ENCODE measurements at places on chromosomes 3 and 15. TPM values are rescaled to one million over a fixed set of nuclear protein-coding genes. Genes with fewer than 3 reads are reported as not detected.

Gene CA12
- 1.3 TPM for total RNA-seq

Gene NR1I2
- not detected for total RNA-seq

Gene CHRD
- total RNA-seq: 5.6 TPM

Gene GOLGA8N
- 0.50 TPM for total RNA-seq

Gene SERPINI2
- not detected for total RNA-seq

Gene KIF23
- total RNA-seq: 103 TPM

Gene CSPG4
- total RNA-seq: 132 TPM

Gene GP9
- not detected for total RNA-seq

Gene TEX264
- 75.5 TPM for total RNA-seq

Gene ALS2CL
- 5.4 TPM for total RNA-seq

Gene RPL39L
- total RNA-seq: 154 TPM

DNA sequence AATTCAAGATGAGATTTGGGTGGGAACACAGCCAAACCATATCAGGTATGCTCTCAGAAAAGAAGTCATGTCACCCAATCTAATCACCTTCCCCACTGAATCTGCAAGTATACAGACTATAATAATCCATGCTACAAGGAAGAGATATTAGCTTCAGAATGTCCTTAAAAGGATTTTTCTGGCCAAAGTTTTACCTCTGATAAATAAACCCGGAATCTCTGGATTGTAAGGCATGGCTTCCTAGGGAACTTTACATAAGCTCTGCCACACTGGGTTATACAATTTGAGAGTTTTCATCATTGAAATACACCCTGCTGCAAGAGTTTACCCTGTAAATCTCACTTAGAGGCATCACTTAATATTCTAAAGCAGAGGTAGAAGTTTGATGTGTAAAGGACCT is 330.5 kb upstream of the KCNMB2 start:
- DNase-seq: no peak

DNA sequence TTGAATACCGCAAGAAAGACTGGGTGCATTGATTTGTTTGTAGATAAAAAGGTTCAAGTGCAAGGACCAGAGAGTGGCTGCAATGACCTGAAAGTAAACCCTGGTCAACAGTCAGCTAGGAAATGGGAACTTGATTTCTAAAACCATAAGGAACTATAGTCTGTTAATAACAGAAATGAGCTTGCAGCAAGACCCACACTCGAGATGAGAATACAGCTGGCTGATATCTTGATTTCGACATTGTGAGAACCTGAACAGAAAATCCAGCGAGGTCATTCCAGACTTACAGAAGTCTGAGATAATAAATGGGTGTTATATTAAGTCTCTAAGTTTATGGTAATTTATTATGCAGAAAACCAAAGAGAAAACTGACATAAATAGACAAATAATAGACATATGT is 177.3 kb downstream of the NFKBIZ start:
- no peak for DNase-seq

GRCh38 chr3:173128633-173129032 is 12.4 kb downstream of the SPATA16 start:
- no peak for DNase-seq

- DNase-seq: no peak
Measured at GRCh38 chr3:124895756-124896155, 8.6 kb upstream of the ITGB5 start.

DNA sequence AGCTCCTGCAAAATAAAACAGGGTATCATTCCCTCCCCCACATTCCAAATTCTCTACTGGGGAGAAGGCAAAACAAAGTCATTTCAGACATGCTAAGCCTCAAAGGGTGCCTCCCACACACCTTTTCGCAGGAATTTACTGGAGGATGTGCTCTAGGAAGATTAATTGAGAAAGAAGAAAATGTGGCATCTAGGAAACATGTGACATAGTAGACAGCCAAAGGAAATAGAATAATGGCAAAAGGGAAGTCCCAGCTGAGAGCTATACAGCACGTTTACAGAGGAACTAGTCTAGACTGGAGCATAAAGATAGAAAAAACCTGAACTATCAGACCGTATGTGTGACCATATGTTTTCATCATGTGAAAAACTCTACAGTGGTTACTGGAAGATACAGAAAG is 58.8 kb upstream of the MELTF start:
- no peak for DNase-seq

GRCh38 chr3:122799322-122799721 is 4.5 kb downstream of the SLC49A4 start:
- no peak for DNase-seq

DNA sequence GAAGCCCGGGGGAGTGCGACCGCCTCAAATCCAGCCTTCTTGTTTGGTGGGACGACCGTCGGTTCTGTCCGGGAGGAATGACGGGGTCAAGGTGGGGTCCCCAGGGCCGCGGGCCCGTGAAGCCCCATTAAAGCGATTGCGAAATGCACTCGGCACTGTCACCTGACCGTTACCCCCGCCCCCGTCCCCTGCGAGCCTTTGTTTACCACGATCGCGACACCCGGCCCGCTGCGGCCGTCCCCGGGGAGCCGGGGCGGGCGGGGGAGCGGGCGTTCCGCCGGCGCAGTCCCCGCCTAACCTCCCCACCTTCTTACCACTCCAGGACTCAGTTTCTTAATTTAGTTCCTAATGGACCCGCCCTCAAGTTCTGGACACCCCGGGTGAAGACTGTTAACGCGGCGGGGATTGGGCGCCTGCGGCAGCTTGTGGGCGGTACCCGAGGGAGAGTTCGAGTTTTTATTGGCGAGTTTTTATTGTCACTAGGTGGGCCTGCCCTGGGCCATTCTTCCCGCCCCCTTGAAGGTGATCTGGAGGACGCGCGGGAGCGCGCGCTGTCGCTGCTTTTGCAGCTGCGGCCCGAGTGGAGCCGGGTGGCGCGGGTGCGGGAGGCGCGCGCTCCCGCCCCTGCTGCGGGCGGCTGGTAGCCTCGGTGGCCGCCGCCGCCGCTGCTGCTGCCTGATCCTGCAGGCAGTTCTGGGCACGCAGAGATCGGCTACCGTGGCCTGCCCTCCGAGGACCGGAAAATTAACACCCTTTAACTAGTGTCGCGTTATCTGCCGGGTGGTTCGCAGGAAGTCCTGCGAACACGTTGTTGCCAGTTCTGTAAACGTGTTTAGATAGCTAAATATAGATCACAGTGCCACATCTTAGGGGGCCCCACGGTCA is 1.0 kb downstream of the KLHL24 start:
- DNase-seq: peak; percentile 95

- no peak for DNase-seq
Measured at GRCh38 chr3:16132190-16132589, 42.3 kb upstream of the GALNT15 start.

GRCh38 chr3:151446002-151446340 is 14.9 kb downstream of the IGSF10 start:
- no peak for DNase-seq

- DNase-seq: peak; percentile 84
Measured at GRCh38 chr3:31288641-31289100, 244.1 kb upstream of the STT3B start.

- no peak for DNase-seq
Measured at GRCh38 chr3:190125436-190126068, 4.9 kb upstream of the P3H2 start.

DNA sequence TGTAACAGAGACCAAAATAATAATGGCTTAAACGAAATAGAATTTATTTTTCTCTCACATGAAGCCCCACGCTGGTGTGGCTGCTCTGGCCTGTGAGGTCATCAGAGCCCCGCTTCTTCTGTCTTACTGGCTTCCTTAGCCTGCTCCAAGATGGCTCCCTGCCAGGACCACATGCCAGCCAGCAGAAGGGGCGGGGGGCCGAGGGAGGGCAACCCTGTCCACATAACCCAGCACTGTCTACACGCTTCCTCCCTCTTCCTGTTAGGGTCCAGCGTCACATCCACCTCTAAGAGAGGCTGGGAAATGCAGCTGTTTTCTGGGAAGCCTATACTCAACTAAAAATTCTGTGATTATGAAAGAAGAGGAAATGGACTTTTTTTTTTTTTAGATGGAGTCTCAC is 107.9 kb upstream of the DLG1 start:
- peak; percentile 41 for DNase-seq

DNA sequence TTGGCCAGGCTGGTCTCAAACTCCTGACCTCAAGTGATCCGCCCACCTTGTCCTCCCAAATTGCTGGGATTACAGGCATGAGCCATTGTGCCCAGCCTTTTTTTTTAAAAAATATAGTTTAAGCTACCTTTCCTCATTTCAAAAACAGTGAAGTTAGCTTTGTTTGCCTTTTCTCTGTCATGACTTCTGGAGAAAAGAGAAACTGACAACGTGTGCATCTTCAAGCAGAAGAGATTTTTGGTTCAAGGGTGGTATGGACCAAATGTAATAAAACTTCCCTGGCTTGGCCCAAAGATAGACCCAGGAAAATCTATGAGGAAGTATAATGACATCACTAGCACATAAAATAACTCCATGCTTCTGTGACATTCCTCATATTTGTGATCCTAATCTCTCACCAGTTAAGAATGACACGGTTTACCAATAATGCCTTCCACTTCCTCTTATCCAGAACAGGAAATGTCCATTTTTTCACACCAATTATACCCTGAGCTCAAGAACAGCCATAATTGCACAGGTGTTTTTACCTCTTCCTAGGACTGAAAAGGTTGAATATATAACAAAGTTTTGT is 781.2 kb upstream of the NR2F2 start:
- DNase-seq: no peak

DNA sequence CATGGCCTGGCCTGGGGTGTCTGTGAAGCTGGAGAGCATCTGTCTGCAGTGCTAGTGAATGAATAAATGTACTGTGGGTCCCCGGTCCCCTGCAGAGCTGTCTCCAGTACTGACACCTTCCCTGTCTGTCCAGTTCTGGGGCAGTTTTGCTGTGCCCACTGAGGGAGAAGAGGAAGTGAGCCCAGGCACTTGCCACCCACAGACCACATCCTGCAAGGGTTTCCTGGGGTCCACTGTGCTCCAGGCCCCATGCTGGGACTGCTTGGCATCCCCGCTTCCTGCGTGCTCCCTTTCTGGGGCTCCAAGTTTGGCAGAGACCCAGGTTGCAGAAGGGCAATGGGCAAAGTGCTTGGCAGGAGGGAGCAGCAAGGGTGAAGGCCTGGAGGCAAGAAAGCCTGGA is 4.9 kb upstream of the SLC6A6 start:
- DNase-seq: peak; percentile 28

DNA sequence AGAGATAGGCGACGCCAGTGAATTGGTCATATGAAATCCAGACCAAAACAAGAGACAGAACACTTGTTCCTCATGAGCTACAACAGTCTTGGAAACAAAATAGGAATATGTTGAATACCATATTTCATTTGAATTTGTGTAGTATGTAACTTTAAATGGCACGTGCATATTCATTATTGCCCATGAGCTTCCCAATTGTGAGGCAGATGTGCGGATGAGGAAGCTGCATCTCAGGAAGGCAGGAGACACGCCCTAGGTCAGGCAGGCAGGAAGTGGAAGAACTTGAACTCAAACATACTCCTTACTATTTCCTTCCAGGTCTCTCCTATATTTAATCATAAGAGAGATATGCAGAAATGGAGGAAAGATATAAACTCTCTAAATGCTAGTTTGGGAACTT is 106.8 kb upstream of the SLC2A2 start:
- no peak for DNase-seq

DNA sequence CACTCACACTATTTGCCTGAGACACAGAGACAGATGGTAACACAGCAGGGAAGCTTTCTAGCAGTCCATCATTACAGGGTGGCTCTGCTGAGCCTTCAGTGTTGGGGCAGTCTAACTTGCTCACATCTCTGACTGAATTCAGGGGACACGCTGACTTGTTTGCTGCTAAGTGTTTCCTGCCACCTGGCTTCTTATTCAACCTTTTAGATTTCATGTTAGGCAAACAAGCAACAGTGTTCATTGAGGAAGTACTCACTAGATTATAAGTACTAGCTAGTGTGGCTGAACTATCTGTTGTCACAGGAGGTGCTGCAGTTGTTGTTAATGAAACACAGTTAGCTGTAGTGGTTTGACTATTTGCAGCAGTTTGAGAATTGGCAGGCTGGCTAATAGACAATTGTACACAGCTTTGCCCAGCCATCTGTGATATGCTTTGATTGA is 37.3 kb downstream of the USF3 start:
- no peak for DNase-seq

DNA sequence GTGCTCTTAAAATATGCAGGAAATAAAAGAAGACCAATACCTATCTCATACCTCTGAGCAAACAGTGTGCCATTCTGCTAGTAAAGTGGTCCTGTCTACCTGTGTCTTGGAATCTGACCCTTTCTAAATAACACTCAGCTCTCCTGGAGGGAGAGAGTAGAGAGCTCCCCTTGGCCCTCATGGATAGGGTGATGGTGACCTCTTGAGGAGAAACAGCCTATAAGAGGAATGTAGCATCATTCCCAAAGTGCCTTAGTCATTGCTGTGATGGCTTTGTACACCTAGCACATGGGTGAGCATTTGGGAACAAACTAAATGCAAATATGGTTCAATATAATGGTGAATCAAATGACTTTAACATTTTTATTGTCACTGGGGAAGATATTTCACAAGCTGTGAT is 10.0 kb downstream of the SNTN start:
- no peak for DNase-seq

DNA sequence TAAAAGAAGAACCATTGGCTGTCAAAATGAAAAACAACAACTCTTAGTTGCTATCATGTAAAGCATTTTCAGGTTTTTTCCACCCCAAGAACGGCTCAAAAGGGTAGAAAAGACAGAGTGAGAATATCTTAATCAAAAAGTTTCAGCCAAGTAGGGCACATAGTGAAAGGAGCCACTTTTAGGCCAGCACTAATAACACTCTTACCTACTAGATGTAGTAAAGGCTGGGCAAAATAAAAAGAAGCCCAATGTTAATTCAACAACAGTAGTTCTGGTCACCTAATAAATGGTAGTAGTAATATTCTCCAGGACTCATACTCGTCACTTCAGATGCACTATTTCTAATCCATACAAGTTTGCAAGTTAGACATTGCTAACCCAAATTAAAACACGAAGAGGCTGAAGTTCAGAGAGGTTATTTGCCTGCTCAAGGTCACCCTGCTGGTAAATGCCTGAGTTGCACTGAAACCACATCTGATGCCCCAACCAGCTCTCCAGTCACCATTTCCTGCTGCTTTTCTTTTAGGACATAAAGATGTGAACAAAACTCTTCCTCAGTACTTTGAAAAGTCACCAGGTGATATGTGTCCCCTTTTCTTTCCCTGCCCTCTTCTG is 7.5 kb downstream of the GOLIM4 start:
- DNase-seq: peak; percentile 23

DNA sequence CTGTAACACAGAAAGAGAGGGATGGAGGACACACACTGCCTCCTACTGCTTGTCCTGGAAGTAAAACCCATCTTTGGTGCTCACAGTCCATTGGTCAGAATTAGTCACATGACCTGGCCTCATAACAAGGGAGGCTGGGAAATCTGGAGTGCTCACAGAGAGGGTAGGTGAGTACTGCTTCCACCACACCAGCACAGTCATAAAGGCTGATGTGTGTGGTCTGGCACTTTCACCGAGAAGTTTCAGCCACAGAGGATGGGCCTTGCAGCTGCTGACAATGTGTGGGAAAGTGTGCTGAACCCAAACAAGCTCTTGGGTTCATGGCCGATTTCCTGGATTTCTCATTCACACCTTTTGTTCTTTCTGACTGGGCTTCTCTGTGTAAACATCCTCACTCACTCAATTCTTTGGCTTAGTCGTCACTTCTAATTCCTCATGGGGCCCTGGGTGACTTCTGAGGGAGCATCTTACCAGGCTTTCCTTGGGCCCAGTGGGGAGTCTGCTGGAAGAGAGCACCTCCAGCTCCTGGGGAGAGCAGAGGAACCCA is 100.7 kb downstream of the ASB7 start:
- no peak for DNase-seq

All from A172 (cell line).